ENCODE measurements at places on chromosomes 3 and 15.

- DNase-seq = no peak
These were observed 408.9 kb upstream of the CBLB start for GRCh38 chr3:106277731-106278130.

GRCh38 chr3:59270209-59270608 lies 220.4 kb upstream of the CFAP20DC start:
- no peak for DNase-seq

DNA sequence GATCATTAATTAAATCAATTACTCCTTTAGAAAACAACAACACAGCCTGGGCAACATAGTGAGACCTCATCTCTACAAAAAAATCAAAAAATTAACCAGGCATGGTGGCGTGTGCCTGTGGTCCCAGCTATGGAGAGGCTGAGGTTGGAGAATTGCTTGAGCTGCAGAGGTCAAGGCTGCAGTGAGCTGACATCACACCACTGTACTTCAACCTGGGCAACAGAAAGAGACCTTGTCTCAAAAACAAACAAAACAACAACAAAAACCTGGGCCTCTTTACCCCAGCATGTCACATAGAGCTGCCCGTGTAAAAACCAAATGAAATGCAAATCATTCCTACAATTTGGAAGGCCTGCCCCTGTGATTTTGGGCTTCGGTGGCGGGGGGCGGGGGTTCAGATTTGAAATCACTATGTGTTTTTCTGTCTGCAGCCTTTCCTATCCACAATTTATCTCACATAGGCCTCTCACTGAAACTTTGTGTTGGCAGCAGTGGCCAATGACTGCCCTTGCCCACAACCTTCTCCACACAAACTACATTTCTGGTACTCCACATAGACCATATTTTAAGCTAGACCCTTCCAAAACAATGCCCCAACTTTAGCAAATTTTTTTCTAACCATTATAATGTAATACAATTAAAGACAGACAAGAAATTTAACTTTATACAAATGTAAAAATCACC lies 6.5 kb downstream of the ADAM10 start:
- DNase-seq = no peak

DNA sequence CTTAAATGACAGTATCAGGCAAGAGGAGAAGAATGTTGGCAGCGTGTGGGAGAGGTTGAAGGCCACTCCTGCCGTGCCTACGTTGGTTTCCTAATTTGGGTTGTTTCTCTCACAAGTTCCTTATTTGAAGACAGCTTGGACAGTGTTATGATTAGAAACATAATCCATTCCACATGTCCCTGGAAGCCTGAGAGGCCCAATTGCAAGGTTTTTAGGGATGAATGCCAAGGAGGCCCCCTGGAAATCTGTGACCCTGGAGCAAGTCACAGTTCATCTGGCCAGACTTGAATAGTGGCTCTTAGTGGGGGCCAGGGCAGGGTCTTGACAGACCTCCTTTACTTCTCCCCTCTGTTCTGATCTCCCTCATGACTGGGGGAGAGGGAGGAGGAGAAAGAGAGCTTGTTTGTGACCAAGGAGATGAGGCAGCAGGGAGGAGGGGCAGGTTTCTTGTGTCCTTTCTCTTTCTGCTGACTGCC lies 584.4 kb upstream of the TBL1XR1 start:
- no peak for DNase-seq

- DNase-seq = peak; percentile 10
These were observed 23.5 kb downstream of the DNAH1 start for GRCh38 chr3:52339612-52340011.

- no peak for DNase-seq
These were observed 61.6 kb downstream of the RAB7A start for GRCh38 chr3:128787256-128788253.

GRCh38 chr15:96362011-96362754 lies 31.7 kb downstream of the NR2F2 start:
- DNase-seq = no peak

DNA sequence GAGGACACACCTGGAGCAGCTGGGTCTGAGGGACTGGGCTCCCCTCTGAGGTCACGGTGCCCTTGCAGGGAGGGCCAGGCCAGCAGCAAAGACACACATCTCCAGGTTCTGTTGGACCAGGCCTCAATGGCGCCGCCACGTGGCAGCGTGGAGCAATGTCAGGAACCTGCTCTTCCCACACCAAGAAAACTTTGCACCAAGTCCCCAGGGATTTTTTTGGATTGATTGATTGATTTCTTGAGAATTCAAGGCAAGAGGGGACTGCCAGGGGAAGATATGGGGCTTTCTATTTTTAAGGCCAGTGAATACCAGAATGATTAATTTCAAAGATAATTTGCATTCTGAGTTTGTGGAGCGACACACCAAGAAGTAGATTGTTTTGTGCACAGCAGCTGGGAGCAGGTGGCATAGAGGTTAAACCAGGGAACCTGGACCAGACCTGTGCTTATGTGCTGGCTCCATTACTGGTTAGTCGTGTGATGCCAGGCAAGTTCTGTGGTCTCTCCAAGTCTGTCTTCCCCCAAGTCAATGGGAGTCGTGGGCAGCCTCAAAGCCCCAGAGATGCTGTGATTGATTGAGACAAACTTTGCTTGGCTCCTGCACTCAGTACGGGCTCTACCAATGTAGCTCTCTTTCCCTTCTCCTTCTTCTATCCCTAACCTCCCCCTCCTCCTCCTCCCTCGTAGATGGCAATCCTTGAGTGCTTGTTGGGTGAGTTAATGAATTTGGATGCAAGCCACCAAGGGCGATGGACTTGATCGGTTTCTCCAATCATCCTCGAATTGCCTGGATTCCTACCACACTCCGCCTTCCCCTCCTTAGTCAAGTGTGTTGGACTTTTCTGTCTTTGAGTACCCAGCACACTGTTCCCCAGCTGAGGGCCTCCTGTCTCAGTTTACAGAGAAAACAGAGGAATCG lies 96.2 kb upstream of the TRPM1 start:
- DNase-seq = no peak

DNA sequence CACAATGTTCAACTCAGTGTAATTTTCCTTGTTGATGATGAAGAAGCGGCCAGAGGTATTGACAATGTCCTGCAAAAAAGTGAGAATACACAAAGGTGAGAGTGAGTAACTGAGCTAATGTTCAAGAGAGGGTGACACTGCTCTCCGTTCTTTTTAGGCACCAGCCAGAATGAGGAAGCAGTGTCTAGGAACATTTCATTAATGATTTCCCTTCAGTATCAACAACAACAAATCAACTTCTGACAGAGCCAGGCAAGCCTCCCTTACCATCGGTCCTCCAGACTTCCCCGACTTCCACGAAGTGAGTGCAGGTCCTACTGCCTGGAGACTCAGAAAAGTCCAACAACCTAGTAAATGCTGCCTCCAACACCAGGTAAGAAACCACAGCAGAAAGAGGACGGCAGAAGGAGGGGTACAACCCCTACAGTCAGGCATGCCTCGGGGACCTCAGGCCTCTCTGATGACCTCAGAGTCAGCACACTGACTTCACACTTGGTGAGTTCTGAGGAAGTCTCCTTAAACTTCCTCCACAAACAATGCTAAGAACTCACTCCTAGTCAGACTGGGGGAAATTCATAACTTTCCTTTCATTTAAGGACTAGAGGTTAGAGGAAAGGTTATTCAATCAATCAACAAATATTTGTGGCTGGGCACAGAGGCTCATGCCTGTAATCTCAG lies 62.7 kb downstream of the NPTN start:
- no peak for DNase-seq

- DNase-seq = peak; percentile 26
These were observed 38.2 kb upstream of the RHO start for GRCh38 chr3:129490273-129490675.

- DNase-seq = no peak
These were observed 73.0 kb upstream of the GOLIM4 start for GRCh38 chr3:168168743-168169142.

GRCh38 chr3:43957553-43957952 lies 266.8 kb downstream of the ABHD5 start:
- no peak for DNase-seq

- DNase-seq = no peak
These were observed 863 bp downstream of the PSMA4 start for GRCh38 chr15:78540871-78541743.

GRCh38 chr15:70210528-70210927 lies 112.8 kb upstream of the TLE3 start:
- DNase-seq = no peak

GRCh38 chr15:40854161-40854560 lies 10.3 kb downstream of the SPINT1 start:
- DNase-seq = no peak

DNA sequence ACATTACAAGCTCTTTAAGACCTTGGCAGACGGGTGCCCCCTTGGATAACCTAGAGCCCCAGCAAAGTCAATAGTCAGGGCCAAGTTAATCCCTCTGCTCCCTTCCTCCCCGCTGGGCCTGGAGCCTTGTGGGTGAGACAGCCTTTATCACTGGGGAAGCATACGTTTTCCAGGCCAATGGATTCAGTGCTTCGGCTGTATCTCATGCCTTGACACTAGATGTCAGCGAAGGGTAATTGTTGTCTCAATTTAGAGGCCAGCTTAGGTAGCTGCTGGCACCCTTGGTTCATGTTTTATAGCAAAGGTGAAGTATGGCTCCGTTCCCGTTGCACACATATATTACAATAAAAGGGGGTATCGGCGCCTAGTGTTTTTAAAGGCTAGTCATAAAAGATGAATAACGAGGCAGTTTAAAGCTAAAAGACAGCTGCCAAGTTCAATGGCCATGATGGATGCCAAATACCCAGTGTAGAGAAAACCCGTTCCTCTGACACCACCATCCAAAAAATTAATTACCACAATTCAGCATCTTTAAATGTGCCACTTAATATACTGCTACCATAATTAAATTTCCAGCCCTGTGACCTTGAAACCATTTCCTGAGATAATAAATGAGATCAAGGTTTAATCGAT lies 52.3 kb upstream of the BNIP2 start:
- no peak for DNase-seq

DNA sequence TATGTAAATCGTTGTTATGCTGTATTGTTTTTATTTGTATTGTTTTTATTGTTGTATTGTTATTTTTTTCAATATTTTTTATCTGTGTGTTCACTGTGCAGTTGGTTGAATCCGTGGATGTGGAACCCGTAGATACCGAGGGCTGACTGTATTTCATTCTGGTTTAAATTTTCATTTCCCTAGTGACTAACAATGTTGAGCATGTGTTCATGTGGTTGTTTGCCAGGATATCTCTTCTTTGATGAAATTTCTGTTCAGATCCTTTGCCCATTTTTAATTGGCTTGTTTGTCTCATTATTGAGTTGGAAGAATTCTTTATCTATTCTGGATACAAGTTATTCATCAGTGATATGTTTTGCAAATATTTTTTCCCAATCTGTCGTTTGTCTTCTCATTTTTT lies 29.7 kb downstream of the STOML1 start:
- DNase-seq = no peak

GRCh38 chr3:29758434-29759322 lies 477.8 kb downstream of the RBMS3 start:
- no peak for DNase-seq

DNA sequence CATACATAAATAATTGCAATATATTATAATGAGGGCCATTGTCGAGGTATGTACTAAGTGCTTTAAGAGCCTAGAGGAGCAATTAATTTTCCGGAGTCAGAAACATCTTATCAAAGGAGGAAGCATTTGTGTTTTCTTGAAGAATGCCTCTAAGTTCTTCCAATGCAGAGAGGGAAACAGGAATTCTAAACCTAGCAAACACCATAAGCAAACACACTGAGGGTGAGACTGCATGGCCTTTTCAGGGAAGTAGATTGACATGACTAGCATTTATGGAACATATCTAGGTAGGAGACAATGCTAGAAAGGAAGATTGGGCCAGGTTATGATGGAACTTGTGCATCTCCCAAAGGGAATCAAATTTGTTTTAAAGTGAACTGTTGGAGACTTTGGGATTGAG lies 7.2 kb upstream of the PLCL2 start:
- no peak for DNase-seq

DNA sequence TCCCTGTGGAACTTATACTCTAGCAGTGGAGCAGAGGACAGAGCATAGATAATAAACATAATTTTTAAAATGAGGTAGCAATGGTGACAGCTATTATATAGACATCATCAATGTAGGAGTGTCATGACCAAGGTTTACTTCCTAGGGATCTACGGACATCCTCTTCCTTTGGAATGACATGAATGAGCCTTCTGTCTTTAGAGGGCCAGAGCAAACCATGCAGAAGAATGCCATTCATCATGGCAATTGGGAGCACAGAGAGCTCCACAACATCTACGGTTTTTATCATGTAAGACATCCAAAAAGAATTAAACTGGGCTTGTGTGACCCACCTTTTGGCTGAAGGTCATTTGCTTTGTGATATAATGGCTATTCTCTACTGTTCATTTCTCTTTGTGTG lies 30.1 kb upstream of the CAPN3 start:
- DNase-seq = no peak

DNA sequence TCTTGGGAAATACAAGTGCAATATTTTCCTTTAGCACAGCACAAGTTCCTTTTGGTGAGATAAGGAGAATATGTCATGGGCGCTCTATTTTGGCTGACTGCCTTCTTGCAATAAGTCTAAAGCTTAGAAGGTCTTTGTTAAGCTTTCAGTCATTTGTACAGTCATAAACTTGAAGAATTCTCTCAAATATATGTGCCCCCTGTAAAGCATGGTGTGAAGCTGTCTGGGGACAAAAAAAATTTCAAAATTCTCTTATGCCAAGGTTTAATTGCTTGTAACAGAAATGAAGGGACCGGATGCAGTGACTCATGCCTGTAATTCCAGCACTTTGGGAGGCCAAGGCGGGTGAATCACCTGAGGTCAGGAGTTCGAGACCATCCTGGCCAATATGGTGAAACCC lies 21.7 kb upstream of the ARID3B start:
- DNase-seq = no peak

DNA sequence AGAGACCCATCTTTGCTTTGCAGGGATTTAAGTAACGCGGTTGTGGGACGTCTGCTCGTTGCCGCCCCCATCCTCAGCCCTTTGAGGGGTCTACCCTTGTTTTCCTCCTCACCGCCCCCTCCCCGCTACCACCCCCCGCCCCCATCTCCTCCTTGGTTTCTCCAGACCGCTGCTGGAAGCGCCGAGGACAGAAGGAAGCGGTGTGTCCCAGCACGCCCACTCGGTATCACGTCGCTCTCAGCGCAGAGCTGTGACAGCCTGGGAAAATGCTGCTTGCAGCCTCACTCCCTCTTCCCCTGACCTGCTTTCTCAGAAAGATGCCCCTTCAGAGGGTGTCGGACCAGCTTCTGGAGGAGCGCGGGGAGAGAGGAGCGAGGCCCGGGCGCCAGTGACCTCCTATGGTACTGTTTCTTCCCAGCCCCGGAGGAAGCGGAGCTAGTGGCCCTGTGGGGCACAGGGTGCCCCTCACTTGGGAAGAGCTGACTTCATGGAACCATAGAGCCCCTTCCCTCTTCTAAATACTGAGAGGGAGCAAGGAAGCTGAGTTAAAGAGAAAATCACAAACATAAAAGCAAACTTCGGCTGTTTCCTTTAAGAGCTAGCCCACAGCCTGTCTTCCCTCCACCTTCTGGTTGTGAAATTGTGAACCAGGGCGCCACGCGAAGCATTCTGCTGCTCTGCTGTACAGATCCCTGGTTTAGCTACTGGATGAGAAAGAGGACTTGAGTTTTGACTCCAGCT lies 698 bp downstream of the IL1RAP start:
- no peak for DNase-seq

- DNase-seq = no peak
These were observed 35.2 kb downstream of the SENP8 start for GRCh38 chr15:72153269-72154000.

- no peak for DNase-seq
These were observed 163.6 kb upstream of the COL8A1 start for GRCh38 chr3:99474776-99475175.

Data from NCI-H187 (cell line).